ENCODE measurements at places on chromosomes 11 and 22. TPM values are rescaled to one million over a fixed set of nuclear protein-coding genes. Genes with fewer than 3 reads are reported as not detected.

Gene MGAT3
- total RNA-seq, result 38.5 TPM

- no peak for DNase-seq
Observed at GRCh38 chr11:44775366-44775984, 48.7 kb downstream of the TSPAN18 start.

- no peak for DNase-seq
Observed at GRCh38 chr11:110763249-110764011, 51.2 kb upstream of the ARHGAP20 start.

Gene LRRC4C
- total RNA-seq, result not detected

Gene RASSF10
- 0.10 TPM for total RNA-seq

Gene KCNC1
- total RNA-seq, result not detected

DNA sequence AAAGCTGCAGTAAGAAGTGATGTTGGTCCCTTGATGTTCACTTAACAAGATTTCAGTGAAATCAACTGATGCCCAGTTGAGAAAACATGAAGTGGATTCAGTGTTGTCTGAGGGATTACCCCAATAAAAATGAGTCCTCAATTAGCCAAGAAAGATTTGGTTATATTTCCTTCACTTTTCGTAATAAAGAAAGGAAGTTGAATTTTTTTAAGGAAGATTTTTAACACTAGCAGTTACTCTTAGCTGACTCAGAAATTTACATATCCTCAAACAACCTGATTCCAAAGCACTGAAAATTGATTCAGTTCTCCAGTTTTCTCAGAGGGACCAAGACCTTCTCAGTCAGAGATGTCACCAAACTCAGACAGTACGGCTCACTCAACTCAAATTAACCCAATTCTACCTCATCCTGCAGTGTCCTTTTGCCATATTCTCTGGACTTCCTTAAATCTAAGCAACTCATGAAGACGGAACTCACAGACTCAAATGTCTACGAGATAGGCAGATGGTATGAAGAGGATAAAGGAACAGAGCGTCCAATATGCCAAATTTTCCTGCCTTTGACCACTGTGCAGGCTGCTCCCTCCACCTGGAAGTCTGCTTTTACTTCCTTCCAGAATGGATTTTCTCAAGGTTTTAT lies 22.8 kb downstream of the SLC5A4 start:
- no peak for DNase-seq

- no peak for DNase-seq
Observed at GRCh38 chr11:19632499-19632834, 80.2 kb upstream of the NAV2 start.

DNA sequence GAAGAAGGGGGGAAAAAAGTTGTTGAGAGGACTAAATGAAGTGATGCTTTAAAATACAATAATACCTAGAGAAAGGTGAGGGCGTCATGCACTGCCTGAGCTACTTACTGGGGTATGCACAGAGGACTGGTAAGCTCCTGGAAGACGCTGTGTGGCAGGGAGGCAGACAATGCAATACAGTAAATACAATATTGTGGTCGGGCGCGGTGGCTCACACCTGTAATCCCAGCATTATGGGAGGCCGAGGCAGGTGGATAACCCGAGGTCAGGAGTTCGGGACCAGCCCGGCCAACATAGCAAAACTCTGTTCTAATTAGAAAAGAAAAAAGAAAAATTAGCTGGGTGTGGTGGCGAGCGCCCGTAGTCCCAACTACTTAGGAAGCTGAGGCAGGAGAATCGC lies 683 bp upstream of the SYTL2 start:
- DNase-seq, result no peak

GRCh38 chr11:129894278-129895125 lies 876 bp downstream of the NFRKB start:
- no peak for DNase-seq

Gene CDC42BPG
- 0.36 TPM for total RNA-seq

DNA sequence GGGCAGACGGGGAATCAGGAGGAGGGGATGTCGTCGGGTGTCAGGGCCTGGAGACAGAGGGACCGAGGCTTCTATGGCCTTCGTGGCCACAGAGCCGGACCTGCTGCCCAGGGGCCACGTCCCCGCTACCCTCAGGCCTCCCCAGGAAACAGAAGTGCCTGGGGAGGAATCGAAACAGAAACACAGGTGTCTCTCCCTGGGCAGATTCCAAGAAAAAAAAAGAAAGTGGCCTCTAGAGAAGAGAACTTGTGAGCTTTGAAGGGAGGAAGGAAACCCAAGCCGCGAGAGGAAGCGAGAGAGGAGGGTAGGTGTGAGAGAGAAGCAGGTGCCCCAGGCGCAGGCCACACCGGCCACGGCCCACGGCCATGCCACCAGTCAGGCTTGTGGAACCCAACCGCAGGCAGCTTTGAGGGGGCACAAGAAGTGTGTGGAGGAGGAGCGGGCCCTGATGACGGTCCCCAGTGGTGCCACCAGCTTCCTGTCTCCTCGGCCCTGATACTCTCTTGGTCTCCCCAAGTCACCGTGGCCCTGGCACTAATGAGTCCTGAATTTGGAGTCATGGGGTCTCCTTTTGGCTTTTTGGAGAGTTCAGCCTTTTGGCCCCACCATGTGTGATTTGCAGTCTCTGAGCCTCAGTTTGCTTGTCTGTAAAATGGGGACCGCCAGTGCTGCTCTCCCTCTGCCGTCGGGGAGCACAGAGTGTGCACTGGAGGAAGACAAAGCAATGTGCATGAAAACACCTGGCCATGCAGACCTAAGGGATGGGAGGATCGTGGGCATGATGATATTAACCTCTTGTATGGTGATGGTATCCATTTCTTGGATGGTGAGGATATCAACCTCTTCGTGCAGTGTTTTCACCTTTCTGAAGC lies 25.2 kb downstream of the LIF start:
- DNase-seq, result peak; percentile 56

GRCh38 chr11:63537293-63538101 lies 889 bp downstream of the PLAAT4 start:
- DNase-seq, result no peak

GRCh38 chr11:116424615-116425261 lies 348.0 kb downstream of the BUD13 start:
- DNase-seq, result no peak

- no peak for DNase-seq
Observed at GRCh38 chr22:37674951-37675929, at the start of gene LGALS1. Gene LGALS1, plus strand, starts transcription at chr22:37675636. Its CDS starts 67 bp downstream, at chr22:37675703.

DNA sequence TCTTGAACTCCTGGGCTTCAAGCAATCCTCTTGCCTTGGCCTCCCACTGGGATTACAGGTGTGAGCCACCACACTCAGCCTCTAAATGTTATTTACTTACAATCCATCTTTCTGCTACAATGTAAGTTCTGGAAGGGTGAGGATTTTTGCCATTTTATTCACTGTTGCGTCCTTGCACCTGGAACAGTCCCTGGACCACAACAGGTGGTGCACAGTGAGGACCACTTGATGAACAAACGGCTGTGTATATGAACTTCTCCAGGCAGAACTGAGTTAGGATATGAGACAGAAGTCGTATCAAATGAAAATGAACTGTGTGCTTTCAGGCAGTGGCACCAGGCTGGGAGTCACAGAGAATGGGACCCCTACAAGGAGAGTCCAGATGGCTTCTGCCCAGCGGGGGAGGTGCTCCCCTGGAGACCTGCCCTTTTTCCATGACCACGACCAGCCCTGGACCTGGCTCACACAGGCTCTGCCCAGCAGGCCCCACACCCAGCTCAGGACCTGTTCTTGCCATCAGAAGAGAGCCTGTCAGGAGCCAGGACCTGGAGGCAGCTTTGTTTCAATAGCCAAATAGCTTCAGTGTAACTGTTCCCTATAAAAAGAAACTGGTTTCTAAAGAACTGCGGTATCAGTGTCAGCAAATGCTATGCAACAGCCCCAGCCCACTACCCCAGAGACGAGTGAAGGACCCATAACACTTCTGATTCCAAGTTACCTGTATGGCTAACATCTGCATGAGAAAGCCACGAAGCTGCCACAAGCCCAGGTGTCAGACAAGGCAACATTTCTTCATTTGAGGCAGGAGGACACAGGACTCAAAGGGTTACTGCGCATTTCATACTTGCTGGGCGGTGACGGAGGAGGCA lies 104.9 kb downstream of the MICAL3 start:
- no peak for DNase-seq

Gene F2
- total RNA-seq, result 0.72 TPM

GRCh38 chr11:18384157-18384641 lies 10.2 kb upstream of the LDHA start:
- DNase-seq, result peak; percentile 51

DNA sequence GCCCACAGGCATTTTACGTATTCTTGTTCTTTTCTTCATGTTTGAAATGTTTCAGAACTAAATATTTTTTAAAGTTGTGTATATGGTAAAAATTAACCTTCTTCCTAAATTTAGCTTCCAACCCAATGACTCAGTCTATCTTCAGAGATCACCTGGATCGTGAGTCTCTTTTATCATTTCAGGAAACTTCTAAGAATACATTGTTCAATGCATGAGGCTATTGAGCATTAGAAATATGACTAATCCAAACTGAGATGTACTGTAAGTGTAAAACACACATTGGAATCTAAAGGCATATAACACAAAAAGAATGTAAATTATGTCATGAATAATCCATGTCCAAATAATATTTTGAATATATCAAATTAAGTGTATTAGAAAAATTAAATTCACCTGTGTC lies 265.2 kb downstream of the LUZP2 start:
- no peak for DNase-seq

DNA sequence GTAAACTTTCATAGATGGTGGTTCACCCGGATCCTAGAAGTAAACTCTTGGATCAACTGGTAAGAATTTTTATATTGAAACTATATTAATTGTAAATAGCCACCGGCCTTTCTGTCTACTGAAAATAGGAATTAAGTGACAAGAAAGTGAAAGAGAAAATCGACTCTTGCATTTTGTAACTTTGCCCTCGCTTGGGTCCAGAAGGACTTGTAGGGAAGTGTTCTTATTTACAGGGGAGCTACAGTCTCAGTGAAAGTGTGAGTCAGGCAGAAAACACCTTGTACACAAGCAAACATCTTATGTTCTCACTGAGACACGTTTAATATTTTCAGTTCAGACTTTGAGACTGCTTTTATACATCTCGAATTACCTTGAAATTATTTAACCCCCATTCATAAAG lies 238.9 kb downstream of the BLID start:
- no peak for DNase-seq

- no peak for DNase-seq
Observed at GRCh38 chr11:70566768-70567530, 168.6 kb downstream of the CTTN start.

Gene ROM1
- total RNA-seq, result 1.2 TPM

Gene MUC2
- 0.11 TPM for total RNA-seq

Gene ST13
- 183 TPM for total RNA-seq

GRCh38 chr11:134634897-134635831 lies 223.1 kb upstream of the B3GAT1 start:
- DNase-seq, result no peak

DNA sequence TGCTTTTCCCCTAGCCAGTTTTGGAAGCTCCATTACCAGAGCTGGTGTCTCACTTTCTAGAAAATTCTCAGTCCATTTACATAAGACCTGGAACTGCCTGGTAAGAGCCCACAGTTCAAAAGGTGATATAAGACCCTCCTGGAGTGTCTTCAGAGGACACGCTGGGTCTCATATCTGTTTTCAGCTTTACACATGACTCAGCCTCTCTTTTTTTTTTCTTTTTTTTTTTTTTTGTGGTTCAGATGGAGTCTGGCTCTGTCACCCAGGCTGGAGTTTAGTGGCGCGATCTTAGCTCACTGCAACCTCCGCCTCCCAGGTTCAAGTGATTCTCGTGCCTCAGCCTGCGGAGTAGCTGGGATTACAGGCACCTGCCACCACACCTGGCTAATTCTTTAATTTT lies 30.7 kb downstream of the WEE1 start:
- no peak for DNase-seq

- no peak for DNase-seq
Observed at GRCh38 chr22:24541681-24542515, 13.0 kb downstream of the GUCD1 start.

DNA sequence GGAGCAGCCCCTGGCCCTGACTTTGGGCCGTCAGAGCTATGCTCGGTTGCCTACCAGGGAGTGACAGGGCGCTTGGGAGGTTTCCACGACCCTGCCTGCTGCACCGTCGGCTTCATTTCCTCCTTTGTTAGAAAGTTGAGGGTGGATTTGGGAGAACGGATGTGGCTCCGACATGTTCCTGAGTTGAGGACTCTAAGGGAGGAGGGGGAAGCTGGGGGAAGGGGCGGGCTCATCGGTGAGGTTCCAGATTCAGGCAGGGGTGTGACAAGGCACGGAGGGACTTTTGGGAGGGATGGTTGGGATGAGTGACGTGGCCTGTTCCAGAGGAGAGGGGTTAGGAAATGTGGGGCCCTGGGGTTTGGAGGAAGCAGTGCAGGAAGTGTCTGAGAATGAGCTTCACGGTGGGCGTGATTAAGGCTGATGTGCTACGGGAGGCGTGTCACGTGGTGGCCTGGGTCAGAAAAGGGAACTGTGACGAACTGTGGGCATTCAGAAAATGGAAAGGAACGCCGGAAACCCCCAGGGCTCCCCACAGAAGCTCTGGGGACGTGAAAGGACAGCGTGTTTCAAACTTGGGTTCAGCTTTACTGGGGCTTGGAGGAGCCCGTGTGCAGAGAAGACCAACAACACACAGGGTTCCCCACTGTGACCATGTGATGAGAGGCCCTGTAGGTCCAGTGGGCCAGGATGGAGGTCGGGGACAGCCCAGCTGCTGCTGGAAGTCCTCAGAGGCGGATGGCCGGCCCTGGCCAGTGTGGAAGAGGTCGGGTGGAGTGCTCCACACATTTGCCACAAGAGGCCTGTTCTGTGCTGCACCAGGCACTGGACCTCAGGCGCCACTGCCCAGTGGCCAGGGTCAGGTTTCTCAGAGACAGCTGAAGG lies 2.8 kb downstream of the PARVB start:
- DNase-seq, result peak; percentile 89

- DNase-seq, result peak; percentile 15
Observed at GRCh38 chr11:110525883-110526282, 96.1 kb downstream of the FDX1 start.

Gene NAALAD2
- total RNA-seq, result not detected

Gene AMPD3
- 24.3 TPM for total RNA-seq

GRCh38 chr11:126137136-126137535 lies 74.3 kb downstream of the RPUSD4 start:
- DNase-seq, result no peak

Gene TM7SF2
- total RNA-seq, result 30.2 TPM

All from GM12878 (cell line).